ENCODE measurements at places on chromosomes 1 and 21.

DNA sequence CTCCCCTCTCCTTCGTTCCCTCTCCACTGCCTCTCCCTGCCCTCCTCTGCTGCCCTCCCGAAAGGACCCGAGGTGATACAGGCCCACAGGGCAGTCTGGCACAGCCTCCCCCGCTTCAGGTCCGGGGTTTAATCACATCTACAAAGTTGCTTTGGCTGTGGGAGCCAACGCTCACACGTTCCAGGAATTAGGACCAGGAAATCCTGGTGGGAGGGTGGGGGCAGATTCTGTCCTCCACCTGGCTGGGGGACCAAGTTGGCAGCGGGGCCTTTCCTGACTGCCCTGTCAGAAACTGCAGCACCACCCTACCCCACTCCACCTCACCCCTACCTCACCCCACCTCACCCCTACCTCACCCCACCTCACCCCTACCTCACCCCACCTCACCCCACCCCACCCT is 95.1 kb downstream of the WDR4 start:
- H3K27me3 ChIP-seq: peaks cover 2% of the 10 kb centered on the region
- no peaks in the 10 kb centered on the region for H3K36me3 ChIP-seq
- peaks cover 32% of the 10 kb centered on the region for H3K4me1 ChIP-seq
- DNase-seq: peak; percentile 18
- H3K4me3 ChIP-seq: peak overlapping the region; percentile 56

DNA sequence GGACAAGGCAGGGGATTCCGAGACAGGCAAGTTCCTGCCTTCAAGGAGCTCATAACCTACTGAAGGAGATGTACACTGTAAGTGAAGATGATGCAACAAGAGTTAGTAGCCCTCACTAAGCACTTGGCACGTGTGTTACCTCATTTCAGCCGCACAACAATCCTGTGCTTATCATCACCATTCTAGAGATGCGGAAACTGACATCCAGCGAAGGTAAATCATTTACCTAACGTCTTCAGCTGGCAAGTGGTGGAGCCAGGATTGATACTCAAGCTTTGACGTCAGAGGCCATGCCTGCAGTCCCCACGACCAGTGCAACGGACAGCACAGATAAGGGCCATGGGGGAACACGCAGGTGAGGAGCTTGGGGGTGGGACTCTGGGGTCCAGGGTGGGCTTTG is 2.9 kb upstream of the UBXN10 start:
- DNase-seq: no peak

DNA sequence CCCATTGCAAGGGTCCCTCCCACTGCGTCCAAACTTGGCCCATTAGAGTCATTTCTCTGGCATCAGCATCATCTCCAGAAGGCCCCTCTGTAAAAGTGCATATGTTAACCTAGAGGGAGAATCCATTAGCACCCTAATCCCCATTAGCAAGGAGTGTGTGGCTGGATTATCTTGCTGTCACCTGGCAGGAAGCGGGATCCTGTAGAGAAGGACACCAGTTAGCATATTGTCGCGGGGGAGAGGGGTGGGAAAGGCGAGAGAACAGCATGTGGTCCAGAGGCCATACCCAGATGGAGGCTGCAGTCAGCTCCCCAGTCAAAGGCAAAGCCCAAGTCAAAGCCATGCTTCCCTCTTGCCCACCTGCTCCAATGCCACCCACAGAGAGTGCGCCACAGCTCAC is 64.0 kb downstream of the OLIG1 start:
- no peak for DNase-seq
- peaks cover 7% of the 10 kb centered on the region for H3K27me3 ChIP-seq
- H3K4me1 ChIP-seq: no peaks in the 10 kb centered on the region
- H3K4me3 ChIP-seq: no peak overlapping the region
- no peaks in the 10 kb centered on the region for H3K36me3 ChIP-seq

DNA sequence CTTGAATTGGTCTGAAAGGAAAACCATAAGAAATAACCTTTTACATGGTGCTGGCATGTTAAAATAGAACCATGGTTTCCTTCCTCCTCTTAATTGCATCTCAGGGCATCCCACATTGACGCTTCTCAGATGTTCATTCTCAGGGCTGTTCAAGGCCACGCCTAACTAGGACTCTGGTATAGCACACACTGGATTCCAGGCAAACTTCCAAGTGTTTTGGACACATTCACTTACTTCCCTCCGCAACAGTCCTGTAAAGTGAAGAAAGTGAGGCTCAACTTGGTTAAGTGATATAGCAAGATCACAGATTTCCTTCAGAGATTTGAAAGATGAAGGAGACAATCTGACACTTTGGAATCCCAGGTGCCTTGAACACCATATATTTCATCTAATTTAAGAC is 244.8 kb downstream of the DUSP10 start:
- no peak overlapping the region for H3K4me3 ChIP-seq
- H3K36me3 ChIP-seq: no peaks in the 10 kb centered on the region
- no peak overlapping the region for H3K27ac ChIP-seq

DNA sequence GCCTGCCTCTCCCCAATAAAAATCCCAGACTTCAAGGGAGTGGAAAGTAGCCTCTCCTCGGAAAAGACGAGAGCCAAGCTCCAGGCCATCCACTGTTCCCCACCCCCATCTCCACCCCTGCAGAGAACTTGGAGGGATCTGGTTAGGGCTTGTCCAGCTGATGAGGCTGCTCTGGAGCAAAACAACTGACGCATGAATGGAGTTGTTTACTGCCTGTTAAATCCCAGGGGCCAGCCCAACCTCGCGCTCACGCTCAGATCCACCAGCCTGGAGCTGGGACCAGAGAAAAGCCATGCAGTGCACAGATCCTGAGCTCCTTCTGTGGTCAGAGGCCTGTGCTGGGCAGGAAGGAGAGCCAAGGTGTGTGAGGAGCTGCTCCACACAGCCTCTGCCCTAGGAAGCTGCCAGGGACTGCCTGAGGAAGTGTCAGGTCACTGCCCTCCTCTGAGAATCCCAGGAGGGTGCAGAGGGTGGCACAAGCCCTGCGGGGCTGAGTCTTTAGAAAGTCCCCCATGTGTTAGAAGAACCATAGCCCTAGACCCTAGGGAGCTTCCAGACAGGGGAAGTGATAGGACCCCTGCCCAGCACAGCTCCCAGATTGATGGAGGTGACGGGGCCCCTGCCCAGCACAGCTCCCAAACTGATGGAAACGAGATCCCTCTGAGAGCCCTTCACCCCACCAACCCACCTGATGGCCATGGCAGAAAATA is 109.0 kb upstream of the IPO9 start:
- DNase-seq: no peak
- H3K4me3 ChIP-seq: no peak overlapping the region

DNA sequence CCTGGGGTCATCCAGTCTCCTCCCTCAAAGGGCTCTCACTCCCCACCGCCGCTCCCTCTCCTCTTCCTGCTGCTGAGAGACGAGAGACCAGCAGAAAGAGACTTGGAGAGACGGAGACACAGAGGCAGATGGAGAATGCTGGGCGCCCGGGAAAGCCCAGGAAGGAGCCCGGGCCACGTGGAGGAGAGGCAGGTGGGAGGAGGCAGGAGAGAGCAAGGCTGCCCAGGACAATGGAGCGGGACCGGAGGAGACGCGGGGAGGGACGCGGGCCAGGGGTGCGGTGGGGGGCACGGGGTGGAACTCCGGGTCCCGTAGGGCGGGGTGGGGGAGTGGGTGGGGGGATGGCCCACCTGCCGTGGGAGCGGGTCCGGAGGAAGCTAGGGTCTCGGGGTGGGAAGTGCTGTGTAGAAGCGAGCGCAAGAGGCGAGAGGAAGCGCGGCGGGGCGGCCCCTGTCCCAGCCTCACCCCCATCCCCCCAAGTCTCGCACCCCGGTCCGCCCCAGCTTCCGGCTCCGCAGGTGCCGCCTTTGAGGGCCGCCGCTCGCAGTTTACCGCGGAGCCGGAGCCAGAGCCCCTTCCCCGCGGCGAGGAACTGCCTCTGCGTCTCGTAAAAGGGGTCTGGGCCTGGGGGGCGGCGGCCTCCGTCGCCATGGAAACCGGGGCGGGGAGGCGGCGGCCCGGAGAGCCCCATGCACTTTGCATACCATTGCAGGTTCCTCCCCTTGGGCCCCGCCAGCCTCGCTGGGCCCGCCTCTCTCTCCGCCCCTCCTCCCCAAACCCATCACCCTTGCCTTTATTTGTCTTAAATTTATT is 11.7 kb upstream of the EPHA2 start:
- peak overlapping the region; percentile 54 for H3K4me3 ChIP-seq
- no peaks in the 10 kb centered on the region for H3K36me3 ChIP-seq
- H3K4me1 ChIP-seq: peaks cover 42% of the 10 kb centered on the region
- H3K27ac ChIP-seq: no peak overlapping the region
- DNase-seq: peak; percentile 63

DNA sequence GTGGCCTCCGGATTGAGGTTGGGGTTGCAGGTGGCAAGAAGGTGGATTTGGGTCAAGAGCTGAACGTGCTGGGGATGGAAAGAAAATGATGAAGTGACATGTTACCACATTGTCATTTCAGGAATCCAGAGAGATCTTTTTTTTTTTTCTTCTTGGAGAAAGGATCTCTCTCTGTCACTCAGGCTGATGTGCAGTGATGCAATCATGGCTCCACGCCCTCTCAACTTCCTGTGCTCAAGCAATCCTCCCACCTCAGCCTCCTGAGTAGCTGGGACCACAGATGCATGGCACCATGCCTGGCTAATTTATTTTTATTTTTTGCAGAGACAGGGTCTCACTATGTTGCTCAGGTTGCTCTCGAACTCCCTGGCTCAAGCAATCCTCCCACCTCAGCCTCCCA is 80.6 kb downstream of the GON4L start:
- no peaks in the 10 kb centered on the region for H3K27me3 ChIP-seq
- no peak for DNase-seq
- H3K4me3 ChIP-seq: no peak overlapping the region
- peaks cover 47% of the 10 kb centered on the region for H3K36me3 ChIP-seq
- peaks cover 15% of the 10 kb centered on the region for H3K4me1 ChIP-seq

- peaks cover 3% of the 10 kb centered on the region for H3K36me3 ChIP-seq
- H3K4me3 ChIP-seq: no peak overlapping the region
- no peak for DNase-seq
- peaks cover 5% of the 10 kb centered on the region for H3K27me3 ChIP-seq
Measured at GRCh38 chr21:30719401-30719800, 824 bp upstream of the KRTAP21-3 start.

GRCh38 chr1:60866226-60866900 is 216.0 kb upstream of the NFIA start:
- H3K27me3 ChIP-seq: peaks cover 9% of the 10 kb centered on the region
- H3K36me3 ChIP-seq: no peaks in the 10 kb centered on the region
- no peak overlapping the region for H3K4me3 ChIP-seq
- H3K27ac ChIP-seq: no peak overlapping the region
- no peaks in the 10 kb centered on the region for H3K4me1 ChIP-seq
- DNase-seq: no peak

- H3K27ac ChIP-seq: peak overlapping the region; percentile 76
- no peaks in the 10 kb centered on the region for H3K27me3 ChIP-seq
- peaks cover 46% of the 10 kb centered on the region for H3K4me1 ChIP-seq
- DNase-seq: no peak
Measured at GRCh38 chr1:156804572-156805243, 11.9 kb downstream of the SH2D2A start.

DNA sequence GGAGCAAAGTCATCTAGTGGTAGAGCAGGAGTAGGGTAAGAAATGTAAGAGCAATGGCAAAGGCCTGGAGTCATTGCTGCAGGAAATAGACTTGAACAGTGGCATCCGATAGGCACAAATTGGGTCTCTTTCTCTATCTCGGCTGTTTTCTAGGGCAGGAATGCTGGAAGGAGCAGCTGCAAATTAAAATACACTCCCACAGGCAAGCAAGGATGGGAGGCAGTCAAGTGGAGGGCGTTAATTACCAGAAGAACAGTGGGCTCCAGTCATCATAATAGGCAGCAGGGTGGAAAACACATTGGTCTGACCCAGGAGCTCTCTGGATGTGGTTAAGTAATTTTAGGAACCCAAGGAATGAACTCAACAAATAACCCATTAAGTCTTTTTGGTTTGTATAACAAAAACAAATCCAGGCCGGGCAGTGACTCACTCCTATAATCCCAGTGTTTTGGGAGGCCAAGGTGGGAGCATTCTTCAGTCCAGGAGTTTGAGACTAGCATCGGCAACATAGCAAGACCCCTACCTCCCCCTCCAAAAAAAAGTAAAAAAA is 7.8 kb upstream of the TDRD5 start:
- H3K4me3 ChIP-seq: no peak overlapping the region
- no peaks in the 10 kb centered on the region for H3K4me1 ChIP-seq
- peaks cover 44% of the 10 kb centered on the region for H3K27me3 ChIP-seq
- no peaks in the 10 kb centered on the region for H3K36me3 ChIP-seq

DNA sequence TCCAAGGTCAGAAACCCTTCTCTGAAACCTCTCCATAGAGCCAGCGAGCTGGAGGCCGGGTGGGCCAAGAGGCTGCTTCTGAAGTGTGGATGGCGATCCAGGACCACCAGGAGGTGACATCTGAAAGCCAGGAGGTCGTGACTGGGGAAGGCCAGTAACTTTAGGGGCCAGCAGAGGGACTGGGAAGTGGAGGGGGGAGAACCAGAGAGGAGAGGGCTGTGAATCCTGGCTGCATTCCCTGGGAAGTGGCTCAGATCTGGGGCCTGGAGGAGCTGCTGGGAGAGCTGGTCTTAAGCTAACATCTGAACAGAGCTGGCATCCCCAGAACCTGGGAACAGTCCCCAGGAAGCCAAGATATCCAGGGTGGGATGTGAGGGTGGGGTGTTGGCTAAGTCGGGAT is 11.3 kb upstream of the EPHA8 start:
- no peak for DNase-seq
- no peak overlapping the region for H3K4me3 ChIP-seq
- no peaks in the 10 kb centered on the region for H3K4me1 ChIP-seq
- no peaks in the 10 kb centered on the region for H3K36me3 ChIP-seq

- peaks cover 4% of the 10 kb centered on the region for H3K36me3 ChIP-seq
- no peak for DNase-seq
- no peak overlapping the region for H3K27ac ChIP-seq
- H3K27me3 ChIP-seq: no peaks in the 10 kb centered on the region
- peaks cover 14% of the 10 kb centered on the region for H3K4me1 ChIP-seq
Measured at GRCh38 chr1:168568346-168568745, 8.1 kb upstream of the XCL1 start.

DNA sequence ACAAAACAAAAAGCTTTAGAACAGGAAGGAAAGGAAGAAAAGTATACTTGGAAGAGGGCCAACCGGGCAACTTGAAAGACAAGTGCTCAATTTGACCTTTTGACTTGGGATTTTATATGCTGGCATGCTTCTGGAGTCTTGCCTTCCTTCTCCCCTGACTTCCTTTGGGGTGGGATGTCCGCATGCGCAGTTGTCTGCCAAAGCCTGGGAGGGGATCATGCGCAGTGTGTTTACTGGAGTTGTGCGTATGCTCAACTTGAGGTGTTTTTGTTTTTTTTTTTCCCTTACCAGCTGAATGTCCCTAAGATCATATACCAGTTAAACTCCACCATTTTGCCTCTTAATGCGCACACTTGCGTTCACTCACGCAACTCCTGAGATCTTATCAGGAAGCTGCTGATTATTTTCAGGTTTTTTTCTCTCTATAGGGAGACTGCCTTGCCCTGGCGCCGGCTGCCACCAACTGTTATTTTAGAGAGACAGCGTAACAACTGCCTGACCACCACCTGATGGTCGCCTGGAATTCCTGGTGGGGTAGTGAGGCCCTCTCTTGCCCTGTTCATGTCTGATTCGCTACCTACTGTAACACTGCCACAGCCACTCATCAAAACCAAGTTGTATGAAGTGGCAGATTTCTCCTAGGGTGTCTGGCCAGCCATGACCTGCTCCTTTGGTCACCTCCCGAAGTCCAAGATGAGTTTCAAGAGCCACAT is 138.7 kb upstream of the ZNF644 start:
- H3K36me3 ChIP-seq: no peaks in the 10 kb centered on the region
- no peak overlapping the region for H3K27ac ChIP-seq
- DNase-seq: no peak
- no peaks in the 10 kb centered on the region for H3K4me1 ChIP-seq
- no peak overlapping the region for H3K4me3 ChIP-seq
- H3K27me3 ChIP-seq: no peaks in the 10 kb centered on the region

- peaks cover 17% of the 10 kb centered on the region for H3K4me1 ChIP-seq
- H3K4me3 ChIP-seq: no peak overlapping the region
- H3K27me3 ChIP-seq: no peaks in the 10 kb centered on the region
- DNase-seq: no peak
Measured at GRCh38 chr1:91685994-91686393, 185.3 kb downstream of the CDC7 start.
